ENCODE measurements at places on chromosomes 16 and 17.
A peak's percentile ranks its signal among the peaks of the same experiment; 100 is the strongest.

DNA sequence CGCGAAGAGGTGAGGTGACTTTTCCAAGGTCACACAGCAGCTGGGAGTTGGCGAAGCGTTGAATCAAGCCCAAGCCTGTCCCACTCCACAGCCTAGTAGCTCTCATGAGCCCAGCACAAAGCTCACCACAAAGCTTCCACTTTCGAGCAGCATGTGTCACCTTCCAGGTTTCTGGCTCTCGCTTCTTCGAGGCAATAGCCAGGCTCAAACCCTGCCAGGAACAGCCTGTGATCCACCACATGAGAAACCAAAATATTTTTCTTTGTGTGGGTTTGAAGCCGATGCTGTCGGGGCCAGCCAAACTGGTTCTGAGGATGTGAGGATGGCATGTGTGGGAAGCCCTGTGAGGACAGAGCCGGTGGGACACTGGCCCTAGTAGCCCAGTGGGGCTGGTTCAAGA is 68.1 kb downstream of the COG7 start:
- no peak for DNase-seq

DNA sequence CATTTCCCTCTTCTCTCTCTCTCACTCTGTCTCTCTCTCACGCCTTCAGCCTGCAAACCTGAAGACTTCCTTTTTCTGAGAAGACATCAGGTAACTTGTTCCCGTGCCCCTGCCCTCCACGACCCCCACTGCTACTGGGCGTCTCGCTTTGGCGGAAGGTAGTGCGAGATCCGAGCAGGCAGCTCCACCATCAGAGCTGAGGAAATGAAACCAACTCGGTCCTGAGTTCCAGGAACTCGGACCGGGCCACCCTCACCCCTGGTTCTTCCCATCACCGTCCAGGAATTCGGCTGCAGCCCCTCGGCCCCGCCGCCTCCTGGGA is 585 bp downstream of the MLKL start:
- peak; percentile 55 for DNase-seq

DNA sequence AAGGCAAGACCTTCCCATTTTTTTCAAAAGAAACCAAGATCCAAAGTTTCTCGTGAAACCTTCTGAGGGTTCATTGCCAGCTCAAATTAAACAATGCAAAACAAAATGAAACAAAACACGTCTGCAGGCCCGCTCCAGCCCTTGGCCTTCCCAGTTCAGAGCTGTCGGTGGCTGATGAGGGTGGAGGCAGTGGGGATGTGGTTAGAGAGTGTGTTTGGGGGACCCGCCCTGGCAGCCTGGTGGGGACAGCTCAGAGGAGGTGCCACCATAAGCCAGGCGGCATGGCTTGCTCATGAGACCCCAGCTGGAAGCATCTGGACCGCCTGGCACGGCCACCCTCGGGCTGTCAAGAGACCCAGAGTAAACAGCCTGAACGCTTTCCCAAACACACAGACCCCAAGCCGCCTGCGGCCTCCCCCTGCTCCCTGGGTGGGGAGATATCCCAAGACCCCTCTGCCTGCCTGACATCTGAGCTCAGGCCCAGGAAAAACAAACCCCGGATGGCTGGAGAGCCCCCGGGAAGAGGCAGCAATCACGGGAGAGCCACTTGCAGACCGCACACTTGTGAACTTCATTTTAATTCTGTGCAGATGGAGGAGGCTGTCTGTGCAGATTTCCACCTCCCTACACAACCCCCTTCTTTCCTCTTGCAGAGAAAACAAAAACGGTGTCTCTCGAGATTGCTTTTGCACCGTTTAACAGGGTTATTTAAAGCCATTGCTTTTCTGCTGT is 35.4 kb upstream of the LITAF start:
- DNase-seq: peak; percentile 54

DNA sequence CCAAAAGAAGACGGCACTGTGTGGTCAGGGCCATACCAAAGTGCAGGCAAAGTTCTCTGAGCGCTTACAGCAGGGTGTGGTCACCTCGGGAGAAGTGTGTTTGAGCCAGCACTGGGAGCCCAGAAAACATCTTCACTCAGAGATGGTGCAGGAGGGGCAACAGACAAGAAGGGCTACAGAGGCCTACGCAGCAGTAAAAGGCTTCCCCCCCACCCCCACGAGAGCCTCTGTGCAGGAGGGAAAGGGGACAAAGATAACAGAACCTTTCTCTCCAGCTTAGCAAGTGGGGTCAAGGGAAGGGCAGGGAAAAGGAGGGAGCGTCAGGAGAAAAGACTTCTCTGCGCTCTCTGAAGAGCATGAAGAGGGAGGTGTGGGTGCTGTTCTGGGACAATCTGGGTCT is 2.8 kb downstream of the VAT1 start:
- DNase-seq: no peak

DNA sequence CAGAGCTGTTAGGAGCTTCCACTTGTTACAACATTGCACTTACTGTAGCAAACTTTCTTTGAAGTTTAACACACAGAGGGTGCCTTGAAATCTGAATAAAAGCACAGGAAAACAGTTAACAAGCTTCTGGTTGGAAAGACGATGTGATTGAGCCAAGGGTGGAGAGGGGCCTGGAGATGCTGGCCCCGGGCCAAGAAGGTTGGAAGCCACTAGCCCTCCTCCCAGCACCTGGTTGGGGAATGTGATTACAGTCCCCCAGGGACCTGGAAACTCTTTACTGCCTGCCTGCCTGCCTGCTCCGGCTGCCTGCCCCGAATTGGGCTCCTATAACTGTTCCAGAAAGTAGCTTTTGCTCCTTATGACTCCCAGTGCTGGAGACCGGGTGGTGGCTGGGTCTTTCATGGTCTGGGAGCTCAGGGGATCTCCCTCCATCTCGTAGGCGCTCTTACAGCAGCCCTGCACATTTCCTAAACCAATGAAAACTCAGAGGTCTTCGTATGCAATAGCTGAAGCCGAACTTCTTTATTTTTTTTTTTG is 48.0 kb upstream of the ZFHX3 start:
- DNase-seq: no peak

- no peak for DNase-seq
Observed at GRCh38 chr16:61105544-61105943, 930.7 kb downstream of the CDH8 start.

- peak; percentile 73 for DNase-seq
Observed at GRCh38 chr16:58755989-58756649, 22.0 kb upstream of the GOT2 start.

GRCh38 chr17:10556301-10557005 is 7.0 kb upstream of the MYH2 start:
- no peak for DNase-seq

- DNase-seq: peak; percentile 44
Observed at GRCh38 chr17:72030067-72030899, 90.5 kb upstream of the SOX9 start.

DNA sequence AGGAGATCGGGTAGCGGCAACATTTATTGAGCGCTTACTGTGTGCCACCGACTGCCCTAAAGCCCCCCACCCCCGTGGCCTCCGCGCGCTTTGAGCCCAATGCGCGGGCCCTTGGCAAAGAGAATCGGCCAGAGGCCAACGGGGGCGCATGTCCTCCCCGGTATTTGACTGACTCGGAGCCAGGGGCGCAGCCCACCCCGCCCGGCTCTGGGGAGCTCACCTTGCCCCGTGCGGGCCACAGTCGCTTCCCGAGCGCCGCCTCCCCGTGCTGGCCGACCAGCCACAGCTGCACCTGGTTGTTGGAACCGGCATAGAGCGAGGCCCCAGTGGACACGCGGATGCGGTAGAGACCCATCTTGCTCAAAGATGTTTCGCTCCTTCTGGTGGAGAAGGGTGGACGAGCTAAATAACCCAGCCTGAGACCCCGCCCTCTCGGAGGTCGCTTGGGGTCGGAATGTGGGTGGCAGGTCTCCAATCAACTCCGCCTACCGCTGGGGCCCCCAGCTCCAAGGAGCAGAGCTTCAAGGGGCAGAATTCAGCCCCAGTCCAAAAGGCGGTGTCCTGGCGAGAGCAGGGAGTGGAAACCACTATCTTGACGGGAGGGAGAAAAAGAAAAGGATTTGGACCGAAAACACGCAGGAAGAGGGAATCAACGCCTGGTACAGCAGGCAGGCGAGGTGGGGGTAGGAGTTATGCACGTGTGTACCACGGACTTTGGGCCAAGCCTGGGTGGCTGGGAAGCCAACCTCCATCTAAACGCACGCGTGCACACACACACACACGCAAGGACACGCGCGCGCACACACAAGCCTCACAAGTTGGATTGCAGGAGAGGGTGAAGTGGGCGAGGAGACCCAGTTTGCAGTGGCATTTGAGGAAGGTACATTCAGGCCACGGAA is at the start of gene ALOX15:
Gene ALOX15, minus strand, starts transcription at position 382 of the 899 bp plus-strand sequence. Its CDS starts 27 bp downstream, at position 355.
- DNase-seq: no peak

- no peak for DNase-seq
Observed at GRCh38 chr17:6492892-6493674, 48.8 kb downstream of the PIMREG start.

GRCh38 chr16:90018297-90018651 is 982 bp downstream of the DBNDD1 start:
- DNase-seq: no peak

DNA sequence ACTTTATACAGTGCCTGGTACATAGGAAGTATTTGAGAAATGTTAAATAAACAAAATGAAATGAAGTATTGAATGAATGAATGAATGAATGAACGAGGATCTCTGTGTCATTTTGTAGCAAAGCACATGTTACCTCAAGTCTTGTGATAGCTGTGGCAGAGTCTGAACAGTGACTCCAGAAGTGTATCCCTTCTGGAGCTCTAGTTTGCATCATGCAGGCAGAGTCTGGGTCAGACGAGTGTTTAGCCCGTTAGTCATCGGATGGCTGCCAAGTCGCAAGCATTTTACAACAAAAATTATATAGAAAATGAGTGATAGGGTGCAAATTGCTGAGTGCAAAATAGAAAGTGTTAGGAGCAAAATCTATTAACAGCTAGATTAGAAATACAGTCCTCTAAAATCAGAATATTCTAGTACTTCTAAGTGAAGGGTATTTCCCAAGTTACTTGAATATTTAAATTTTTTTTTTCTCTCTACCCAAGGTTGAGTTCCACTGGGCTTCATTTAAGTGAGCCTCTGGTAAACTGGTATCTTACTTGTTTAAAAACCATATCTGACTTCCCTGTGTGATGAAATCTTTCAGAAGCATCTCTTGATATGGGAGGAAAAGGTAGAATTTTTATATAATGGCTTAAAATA is 113.3 kb downstream of the FTO start:
- DNase-seq: no peak

GRCh38 chr16:50731989-50732832 is 9.7 kb upstream of the CYLD start:
- no peak for DNase-seq

DNA sequence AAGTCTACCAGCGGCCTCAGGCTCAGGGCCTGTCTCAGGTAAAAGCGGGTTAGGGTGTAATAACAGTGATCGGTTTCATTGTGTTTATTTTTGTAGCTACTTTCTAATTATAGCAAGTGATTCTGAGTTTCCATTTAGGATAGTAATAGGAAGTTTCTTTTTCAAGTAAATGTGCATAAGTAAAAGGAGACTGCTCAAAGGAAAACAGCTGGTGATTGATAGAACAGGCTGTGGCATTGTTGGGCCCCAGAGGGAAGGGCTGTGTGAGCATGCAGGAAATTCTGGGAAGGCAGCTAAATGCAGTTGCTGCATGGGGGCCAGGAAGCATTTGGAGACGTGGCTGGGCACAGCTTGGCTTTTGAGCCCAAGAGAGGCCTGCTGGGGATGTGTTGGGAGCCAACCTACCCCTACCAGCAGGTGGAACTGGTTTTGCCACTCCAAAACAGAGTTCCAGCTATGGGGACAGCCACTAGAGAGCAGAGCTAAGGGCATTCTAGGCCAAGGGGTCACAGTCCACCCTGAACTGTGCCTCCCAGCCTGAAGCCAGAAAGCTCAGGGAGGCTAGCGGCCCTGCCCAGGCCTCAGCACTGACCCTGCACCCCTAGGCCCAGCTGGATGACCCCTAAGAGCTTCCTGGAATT is 12.6 kb downstream of the SNX20 start:
- DNase-seq: no peak
